Left ventricle myocardium inferior (tissue), 1 donor: ENCODE measurements at places on chromosomes 5 and 9.

DNA sequence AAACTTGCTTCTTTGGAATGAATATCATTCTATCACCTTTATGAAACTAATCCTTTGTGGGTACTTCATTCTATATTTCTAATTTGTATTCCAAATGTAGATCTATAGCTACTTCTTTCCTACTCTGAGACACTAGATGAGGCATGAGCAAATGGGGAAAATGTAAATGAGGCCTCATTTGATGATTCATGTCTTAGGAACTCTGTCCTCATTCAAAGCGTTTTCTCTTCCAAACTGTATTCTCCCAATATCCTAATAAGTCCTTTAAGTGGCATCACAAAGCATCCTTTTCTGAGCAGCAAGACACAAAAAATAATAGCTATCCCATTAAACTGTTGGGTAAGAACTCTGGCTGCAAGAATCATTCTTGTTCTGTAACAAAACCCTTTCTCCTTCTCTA lies 56.1 kb downstream of the TTLL11 start:
- no peak for DNase-seq

DNA sequence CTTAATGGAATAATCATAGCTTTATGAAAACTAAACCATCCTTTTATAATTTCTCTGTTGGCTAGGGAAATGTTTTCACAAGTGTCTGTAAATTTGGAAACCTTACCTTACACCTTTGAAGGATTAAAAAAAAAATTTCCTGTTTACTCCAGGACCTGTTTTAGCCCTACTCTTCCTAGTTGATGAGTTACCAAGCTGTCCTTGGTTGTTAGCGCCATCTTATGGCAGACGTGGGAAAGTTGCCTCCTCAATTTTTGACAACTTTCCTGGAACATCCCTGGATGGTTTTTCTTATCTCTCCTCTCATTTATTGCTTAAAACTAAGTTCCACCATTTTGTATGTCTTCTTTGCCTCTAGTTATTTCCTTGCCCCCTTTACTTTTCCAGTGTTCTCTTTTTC lies 25.7 kb downstream of the ZSWIM6 start:
- DNase-seq: no peak

GRCh38 chr9:93416530-93417235 lies 34.8 kb upstream of the FAM120A start:
- no peak for DNase-seq

DNA sequence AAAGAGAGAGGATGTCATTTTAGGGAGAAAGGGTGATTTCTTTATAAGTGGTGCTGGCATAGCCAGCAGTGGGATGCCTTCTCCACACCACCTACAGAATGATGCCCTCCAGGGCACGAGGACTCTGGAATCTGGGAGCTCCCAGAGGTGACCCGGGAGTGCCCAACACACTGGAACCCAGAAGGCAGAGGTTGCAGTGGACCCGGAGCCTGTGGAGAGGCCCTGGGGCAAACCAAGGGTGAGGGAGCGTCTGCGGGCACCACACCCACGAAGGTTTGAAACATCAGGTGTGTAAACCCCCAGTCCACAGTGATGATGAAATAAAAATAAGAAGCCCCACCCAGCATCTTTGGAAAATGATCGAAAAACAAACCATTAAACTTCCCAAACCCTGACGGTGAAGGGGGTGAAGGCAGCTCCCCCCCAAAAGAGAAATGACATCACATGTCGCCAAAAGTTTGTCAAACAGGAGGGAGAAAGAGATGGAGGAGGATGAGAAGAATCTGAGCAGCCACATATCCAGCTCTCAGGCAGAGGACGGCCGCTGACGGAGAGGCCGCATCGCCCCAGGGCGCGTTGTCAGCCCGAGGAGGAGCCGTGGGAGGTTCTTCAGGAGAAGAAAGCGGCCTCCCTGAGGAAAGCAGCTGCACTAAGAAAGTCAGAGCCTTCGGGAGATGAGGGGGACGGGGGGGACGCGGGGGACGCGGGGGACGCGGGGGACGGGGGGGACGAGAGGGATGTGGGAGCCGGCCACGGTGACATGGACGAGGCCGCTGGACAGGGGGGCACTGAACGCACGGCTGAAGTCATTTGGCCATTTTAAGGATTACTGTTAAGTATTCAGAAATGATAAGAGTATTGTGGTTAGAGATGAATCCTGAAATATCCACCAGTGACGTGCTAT lies 43.1 kb upstream of the NSMF start:
- DNase-seq: no peak

DNA sequence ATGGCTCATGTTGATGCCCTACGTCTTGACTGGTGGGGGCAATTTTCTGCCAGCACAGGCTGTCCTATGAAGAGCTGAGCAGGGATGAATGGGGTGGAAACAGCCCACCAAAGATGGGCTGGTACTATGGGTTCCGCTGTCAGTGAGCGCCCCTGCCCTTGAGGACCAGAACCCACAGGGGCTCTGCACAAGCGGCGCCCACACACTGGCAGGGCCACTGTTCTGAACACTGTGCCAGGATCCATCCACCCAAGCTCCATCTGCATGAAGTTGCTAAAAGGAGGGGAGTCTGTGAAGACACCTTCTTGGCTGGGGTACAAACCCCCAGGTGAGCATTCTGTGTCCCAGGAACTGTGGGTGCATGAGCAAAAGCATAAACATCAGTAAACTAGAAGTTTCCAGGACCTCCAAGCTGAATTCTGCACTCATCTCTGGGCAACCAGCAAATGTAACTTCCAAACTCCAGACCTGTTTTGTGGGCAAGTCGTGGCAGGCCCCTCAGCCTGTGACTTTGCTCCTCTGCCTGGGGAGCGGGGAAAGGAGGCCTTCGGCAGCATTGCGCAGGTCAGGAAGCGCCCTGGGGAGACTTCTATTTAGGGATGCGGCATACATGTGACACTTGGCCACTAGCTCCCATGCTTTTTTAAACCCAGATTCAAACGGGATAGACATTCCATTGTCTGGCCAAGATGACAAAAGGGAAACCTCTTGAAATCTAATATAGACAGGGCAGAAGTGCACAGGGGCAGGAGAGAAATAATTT lies 48.9 kb downstream of the PTPN3 start:
- DNase-seq: no peak
